ENCODE measurements at places on chromosomes 6 and 20.

DNA sequence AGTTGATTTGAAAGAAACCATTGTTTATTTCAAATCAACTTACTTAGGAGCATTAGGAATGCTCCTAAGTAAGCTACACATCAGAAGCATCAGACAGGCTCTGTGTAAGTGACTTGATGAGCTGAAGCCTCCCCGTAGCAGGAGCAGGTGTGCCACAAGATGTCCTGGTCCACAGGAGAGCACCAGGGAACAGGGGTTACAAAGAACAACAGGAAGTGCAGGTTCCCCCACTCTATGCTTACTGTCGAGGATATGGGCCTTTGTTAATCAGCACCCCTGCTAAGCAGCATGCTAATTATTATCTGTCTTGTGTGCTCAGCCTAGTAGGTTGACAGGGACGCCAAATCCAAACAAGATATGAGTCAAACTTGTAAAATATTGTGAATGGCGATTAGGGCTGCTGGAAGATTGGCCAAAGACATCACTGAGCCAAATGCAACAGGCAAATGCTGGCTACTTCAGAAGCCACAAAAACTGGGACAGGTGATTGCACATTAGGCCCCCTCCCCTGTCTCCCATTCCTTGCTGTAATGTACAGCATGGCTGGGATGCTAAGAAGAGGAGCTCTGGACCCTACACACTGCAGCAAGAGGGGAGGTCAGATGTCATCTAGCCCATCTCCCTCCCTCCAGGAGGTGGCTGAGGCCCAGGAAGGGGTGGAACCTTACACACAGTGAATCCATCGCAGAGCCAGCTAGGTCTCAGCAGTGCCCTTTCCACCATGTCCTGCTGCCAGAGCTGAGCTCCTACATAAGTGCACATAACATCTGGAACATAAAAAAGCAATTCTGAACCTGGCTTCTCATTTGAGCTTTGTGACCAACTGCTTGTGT lies 939 bp downstream of the TGM3 start:
- no peak for DNase-seq

DNA sequence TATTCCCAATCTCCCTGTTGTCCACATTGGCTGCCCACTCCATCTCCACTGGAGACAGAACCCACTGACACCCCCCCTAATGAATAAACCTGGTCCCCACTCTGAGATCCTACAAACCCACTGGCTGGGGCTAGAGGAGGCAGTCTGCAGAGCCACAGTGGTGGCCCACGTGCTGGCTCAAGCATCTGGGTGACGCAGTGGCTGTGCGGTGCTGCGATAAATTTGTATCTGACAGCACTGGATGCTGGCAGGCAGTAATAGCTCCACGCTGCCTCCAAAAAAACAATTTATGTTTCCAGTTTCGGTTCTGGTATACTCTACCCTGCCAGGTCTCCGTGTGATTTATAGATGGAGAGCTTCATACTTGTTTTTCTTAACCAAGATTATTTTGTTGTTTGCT lies 87.1 kb upstream of the SYNDIG1 start:
- no peak for DNase-seq

DNA sequence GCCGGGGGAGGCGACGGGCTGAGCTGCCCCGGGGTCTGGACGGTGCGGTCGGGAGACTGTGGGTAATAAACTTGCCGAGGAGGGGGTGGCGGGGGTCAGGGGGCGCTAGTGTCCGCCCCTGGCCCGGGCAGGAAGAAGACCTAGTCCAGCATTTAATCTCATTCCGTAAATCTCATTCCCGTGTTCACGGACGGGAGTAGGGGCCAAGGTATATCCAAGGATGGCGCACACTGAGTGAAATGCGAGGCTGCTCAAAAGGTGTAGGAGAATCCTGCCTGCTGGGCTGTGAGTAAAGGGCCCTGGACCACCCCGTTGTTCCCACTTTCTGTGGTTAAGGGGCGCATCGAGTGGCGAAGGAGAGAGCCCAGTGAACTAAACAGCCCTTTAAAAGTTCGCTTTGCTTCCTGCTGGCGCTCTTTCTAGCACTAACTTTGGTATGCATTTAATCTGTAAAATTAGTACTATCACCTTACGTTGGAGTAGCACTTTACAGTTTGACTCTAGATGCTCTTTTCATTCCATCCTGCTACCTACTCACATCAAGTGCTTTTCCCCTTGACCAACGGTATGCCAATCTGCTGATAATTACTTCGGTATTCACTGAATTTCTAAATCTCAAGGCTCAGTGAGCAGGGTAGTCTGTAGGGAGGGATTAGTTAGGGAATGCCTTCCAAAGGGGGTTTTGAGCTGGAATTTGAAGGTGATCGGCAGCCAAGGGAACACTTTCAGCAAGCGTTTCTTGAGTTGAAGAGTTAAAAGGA lies 730 bp downstream of the PARD6B start:
- DNase-seq = no peak

- DNase-seq = no peak
Observed at GRCh38 chr20:32574296-32575226, 10.6 kb downstream of the NOL4L start.
